ENCODE measurements at places on chromosomes 3 and 15. TPM values are rescaled to one million over a fixed set of nuclear protein-coding genes. Genes with fewer than 3 reads are reported as not detected.

GNAT1 gene
- total RNA-seq, result not detected

TRAT1 gene
- not detected for total RNA-seq

ATG7 gene
- total RNA-seq, result 55.0 TPM

SCAANT1 gene
- not detected for total RNA-seq

ITGA11 gene
- total RNA-seq, result 1.3 TPM

AHSG gene
- total RNA-seq, result not detected

LRRN1 gene
- not detected for total RNA-seq

CIP2A gene
- 29.7 TPM for total RNA-seq
